ENCODE measurements at places on chromosomes 6 and 20.

DNA sequence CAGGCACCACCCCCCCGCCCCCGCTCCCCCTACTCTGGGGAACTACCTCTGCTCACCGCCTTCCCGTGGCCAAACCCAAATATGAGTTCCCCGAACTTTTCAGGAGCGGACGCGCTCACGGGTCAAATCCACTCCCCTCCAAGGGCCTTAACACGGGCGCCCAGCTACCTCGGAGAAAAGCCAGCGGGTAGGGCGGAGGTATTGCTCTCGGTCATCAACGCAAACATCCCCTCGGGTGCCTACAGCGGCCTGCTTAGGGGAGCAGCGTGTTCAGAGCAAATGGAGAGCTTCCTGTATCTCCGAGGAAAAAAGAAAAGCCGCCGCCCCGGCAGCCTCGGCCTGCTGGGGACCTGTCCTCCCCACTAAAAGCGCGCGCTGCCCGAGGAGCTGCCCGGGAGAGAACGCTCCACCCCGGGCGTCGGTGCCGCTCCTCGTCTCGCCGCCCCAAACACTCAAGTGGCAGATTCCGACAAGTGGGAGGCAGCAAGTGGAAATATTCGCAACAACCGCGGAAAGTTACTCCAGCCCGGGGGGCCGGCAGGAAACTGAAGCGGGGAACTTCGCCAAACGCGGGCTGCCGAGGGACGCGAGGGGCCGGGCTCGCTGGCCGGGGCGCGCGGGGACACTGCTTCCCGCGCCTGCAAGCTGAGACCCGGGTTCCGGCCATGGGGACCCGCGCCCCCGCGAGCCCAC is 699 bp downstream of the PTPRT start:
- DNase-seq: no peak

DNA sequence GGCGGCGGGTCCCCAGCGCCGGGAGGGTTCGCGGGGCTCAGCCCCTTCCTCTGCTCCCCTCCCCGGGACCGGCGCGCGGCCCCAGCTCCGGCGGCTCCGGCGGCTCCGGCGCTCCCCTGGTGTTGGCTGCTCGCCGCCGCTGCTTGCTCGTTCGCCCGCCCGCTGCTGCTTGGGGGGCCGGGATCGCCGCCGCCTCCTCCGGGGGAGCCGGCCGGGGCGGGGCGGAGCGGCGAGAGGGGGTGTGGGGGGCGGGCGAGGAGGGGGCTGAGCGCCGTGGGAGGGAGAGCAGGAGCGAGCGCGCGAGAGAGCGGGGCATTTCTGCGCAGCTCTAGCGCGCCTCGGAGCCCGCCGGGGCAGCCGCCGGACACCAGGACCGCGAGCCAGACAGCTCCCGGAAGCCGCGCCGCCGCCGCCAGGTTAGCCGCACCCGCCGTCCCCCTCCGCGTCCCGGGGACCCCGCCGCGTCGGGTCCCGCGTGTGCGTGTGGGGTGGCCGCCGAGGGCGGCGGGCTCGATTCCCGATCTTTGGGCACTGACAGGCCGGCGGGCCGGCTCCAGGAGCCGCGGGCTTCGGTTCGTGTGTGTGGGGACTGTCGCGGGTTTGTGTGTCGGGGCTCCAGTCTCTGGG is 62.0 kb upstream of the EPB41L1 start:
- no peak for DNase-seq

DNA sequence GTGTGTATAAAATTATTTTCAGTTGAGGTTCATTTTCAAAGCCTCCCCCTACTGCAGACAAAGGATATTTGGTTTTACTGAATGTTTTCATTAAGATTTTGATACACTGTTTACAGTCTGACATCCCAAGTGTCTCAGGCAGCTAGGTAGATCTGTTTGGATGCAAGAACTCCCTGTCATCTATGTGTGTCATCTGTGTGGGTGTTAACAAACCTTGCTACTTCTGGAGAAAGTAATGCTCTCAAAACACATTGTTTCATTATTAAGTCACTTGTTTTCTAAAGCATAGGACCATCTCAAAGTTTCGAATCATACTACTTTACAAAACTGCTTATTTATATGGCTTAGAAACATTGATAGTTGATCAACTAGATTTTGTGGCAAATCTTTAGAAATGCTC is 114.5 kb upstream of the TMEM170B start:
- no peak for DNase-seq

DNA sequence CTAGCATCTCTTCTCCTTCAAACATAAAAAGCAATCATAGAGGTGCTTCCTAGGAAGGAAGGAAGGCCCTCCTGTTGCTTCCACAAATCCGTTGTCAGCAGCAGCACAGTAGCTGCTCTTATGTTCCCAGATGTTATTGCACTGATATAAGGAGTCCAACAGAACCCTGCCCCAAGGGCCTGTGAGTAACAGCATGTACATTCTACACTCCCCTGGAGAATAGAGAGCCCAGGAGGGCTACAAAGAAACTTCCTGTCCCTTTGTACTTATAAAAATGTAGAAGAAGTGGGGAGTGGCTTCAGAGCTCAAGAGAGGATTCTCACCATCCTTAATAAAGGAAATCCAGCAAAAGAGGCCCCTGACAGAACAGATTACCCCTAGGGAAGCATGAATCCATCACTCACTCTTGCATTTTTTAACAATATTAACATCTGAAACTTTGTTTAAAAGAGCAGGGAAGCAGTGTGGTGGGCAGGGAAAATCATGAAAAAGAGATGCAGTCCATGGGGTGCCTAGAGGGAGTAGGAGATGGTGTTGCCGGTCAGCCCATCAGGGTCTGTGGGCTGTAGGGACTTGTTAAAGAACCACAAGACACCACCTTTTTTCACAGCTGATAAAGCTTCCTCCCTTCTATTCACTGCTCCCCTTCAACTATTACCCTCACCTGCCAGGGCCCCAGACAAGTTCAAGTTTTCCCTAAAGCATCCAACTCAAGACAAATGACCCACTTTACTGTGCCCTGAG is 104.5 kb upstream of the ADGRF1 start:
- no peak for DNase-seq

DNA sequence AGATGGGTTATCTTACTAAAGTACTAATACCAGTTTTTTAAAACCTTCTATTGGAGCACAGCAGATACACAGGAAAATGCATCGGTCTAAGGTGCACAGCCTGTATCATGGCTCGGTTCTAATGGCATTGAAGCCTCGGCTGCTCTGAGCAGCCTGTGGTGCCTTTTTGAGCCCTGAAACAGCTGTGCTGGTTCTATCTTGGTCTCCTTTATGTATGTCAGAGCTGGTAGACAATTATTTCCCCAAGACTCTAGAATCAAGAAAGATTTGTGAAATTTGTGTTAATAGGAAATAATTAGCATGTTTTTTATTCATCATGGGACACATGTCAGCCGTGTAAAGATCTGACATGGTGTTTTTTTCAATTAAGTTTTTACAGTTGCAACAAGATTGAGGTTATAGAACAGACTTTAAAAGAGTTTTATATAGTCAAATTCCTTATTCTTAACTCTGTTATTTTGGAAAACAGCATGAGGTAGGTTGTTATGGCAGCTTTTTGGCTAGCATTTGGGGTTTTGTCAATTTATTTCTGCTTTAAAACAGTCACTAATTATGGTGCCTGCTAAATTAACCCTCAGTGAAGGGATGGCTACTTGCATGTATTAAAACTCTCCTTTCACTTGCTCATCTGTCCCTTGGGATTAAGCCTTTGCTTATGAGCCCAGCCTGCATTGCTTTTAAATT is 40.3 kb upstream of the C20orf144 start:
- no peak for DNase-seq

- no peak for DNase-seq
These were observed 298.6 kb downstream of the TAF4 start for GRCh38 chr20:61766921-61767610.

DNA sequence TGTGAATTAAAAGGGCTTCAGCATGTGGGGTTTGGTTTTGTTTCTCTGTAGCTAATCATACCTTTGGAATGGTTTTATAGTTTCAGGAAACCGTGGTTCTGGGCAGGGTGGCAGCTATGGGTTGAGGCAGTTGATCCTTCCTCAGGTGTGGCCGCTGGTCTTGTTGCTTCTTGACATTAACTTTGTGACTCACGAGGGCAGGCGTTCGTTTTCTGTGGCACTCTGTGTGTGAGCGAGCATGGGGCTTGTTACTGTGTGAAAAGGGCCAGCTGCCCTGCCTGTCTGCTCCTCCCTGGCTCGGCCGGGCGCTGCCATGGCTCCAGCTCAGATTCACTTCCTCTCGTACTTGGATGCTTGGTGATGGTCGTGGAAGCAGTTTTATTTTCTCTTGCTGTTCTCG is 16.2 kb downstream of the DNAJC5 start:
- DNase-seq: no peak

- no peak for DNase-seq
These were observed 903.7 kb downstream of the TFAP2A start for GRCh38 chr6:9511157-9511556.

GRCh38 chr20:8803065-8803464 is 265.8 kb upstream of the PLCB4 start:
- no peak for DNase-seq

- no peak for DNase-seq
These were observed 503 bp upstream of the GPLD1 start for GRCh38 chr6:24489881-24490280.

DNA sequence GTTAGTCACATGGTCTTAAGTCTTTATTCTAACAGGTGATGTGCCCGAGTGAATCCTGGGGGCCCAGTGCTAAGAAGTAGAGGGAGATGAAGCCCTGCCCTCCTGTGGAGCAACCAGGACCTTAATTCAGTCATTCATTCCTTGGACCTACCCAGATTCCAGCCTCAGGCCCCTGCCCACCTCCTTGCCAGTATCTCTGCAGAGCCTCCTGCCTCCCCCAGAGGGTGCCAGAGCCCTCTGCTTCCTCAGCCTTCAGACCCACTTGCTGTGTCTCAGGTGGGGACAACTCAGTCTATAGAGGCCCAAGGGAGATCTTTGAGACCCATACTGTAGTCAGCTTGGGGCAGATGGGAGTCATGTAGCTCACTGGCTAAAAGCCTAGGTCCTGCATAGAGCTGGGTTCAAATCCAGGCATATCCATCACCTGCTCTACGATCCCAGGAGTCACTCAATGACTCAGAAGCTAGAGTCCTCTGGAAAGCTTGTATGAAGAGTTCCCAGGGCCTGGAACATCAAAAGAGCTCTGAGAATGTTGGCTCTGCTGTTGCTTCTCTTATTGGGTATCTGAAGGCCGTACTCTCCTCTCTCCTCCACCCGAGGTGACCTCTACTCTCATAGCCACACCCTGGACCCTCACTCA is 3.9 kb upstream of the SIGLEC1 start:
- no peak for DNase-seq

GRCh38 chr6:130366107-130367005 is 539 bp downstream of the TMEM200A start:
- no peak for DNase-seq

DNA sequence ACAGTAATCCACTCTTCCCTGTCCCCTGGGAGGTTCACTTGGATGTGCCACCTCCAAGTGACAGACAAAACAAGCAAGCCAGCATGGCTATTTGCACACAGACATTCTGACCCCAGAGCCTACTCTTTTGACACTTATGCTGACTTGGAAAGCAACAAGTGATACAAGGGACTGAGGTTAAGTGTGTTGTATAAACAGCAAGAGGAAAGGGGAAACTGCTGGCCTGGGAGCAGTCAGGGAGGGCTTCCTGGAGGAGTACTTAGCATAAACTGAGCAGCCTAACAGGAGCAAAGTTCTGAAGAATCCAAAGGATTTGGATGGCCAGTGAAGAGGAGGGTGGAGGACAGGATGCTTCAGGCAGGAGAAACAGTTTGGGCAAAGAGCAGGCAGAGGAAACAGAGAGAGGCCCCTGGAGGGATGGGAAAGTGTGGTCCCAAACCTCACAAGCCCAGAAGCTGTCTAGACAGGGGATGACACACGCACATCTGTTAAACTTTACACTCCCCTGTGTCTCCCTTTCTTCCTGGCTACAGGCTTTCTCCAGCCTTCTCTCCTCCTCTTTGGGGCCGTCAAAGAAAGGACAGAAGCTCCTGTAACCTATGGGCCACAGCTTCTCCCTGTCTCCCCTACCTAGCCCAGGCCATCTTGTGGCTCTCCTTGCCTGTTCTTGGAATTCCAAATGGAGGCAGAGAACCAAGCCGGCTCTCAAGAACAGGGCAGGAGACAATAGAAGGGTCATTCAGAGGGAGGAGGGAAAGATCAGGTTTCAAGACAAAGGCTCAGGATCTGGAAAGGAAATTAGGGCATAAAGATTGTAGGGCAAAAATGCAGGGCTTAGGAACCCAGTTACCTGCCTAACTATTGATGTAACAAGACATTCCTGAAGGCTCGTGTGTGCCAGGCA is 19.3 kb downstream of the SULF2 start:
- no peak for DNase-seq

DNA sequence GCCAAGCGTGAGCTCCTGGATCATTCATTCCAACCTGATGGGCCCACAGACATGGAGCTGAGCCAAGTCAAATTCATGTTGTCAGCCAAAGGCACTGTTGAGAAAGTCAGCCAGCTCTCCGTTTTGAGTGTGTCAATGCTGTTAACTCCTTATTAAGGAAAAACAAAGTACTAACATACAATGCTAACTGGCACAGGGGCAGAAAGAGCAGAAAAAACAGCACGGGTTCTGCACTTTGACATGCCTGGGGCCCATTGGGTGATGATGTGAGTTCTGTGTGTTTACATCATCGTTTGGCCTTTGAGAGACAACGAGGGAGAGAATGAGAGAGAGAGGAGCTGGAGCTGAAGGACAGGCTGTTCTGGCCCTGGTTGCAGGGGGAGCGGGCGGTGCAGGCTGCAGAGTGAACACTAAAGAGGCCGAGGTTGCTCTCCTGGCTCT is 85.9 kb downstream of the SMOC2 start:
- no peak for DNase-seq

- no peak for DNase-seq
These were observed 3.7 kb upstream of the FUCA2 start for GRCh38 chr6:143515061-143515760.

GRCh38 chr20:51084593-51085377 is 61.9 kb upstream of the KCNG1 start:
- DNase-seq: no peak

Data from KG1 (cell line).